IPS DF 6.9 (cell line): ENCODE measurements at places on chromosomes 12 and 14.

GRCh38 chr12:66500841-66501240, 178.0 kb downstream of the GRIP1 start:
- DNase-seq: no peak
- no peak overlapping the region for H3K4me3 ChIP-seq
- H3K27me3 ChIP-seq: no peaks in the 10 kb centered on the region
- H3K36me3 ChIP-seq: no peaks in the 10 kb centered on the region
- peaks cover 4% of the 10 kb centered on the region; the same call in 1 of the 2 replicates for H3K4me1 ChIP-seq

GRCh38 chr14:74733221-74733620, 20.3 kb downstream of the FCF1 start:
- H3K4me3 ChIP-seq: no peak overlapping the region
- H3K27ac ChIP-seq: no peak overlapping the region
- no peak for DNase-seq
- no peaks in the 10 kb centered on the region for H3K27me3 ChIP-seq

DNA sequence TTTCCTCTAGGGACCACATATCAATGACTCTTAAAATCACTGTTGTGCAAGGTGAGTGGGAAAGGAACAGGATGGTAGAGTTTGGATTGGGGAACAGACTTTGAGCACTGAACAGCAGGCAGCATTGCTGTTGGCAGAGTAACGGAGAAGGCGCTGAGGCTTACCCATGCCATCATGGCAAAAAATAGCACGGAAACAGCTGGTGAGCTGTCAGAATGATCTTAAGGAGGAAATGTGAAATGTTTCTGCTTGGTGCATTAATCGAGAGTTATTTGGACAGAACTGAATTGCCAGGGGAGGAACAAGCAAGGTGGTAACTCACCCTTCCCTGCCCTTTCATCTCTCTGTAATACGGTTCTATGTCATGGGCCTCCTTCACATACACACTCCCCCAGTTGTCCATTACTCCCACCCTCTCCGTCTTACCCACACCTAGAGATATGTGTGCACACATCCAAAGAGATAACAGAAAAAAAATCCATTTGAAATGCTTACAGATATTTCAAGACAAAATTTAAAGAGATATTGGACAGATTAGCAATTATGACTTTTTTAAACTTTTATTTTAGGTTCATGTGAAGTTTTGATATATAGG, 572.5 kb downstream of the DIO2 start:
- no peak overlapping the region for H3K4me3 ChIP-seq
- no peak overlapping the region for H3K27ac ChIP-seq
- H3K4me1 ChIP-seq: no peaks in the 10 kb centered on the region
- no peak for DNase-seq
- no peaks in the 10 kb centered on the region for H3K27me3 ChIP-seq

- H3K27me3 ChIP-seq: no peaks in the 10 kb centered on the region
- H3K36me3 ChIP-seq: no peaks in the 10 kb centered on the region
- H3K27ac ChIP-seq: no peak overlapping the region
- no peaks in the 10 kb centered on the region for H3K4me1 ChIP-seq
Measured at GRCh38 chr12:22312336-22312735, 22.2 kb downstream of the ST8SIA1 start.

DNA sequence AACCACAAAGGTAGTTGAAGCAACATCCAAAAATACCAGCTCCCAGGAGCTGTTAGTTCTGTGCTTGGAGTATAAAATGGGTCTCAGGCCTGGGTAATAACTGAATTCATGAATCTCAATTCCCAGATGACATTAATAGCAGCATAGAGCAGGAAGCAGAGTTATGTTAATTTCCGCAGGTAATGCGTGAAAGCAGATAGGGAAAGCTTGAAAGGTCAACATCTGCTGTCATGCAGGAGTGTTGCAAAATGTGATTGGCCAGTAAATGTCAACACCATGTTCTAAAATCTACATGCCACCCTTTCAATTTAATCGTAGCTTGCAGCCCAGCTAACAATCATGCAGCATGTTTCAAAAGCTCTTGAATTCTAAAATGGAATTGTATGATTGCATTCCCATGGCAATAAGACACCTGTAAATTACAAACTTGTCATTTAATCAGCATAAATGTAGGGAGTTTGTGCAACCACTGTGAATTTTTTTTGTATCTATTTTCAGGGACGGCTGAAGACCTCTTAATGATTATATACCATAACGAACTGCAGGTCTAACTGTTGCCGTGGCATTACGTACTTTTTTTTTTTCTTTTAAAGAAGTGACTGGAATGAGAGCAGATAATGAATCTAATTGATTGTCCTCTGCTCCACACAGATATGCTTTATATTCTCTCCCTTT, 635.8 kb upstream of the FOXG1 start:
- no peaks in the 10 kb centered on the region for H3K27me3 ChIP-seq
- no peak overlapping the region for H3K4me3 ChIP-seq
- no peak overlapping the region for H3K27ac ChIP-seq
- H3K4me1 ChIP-seq: no peaks in the 10 kb centered on the region
- no peak for DNase-seq

DNA sequence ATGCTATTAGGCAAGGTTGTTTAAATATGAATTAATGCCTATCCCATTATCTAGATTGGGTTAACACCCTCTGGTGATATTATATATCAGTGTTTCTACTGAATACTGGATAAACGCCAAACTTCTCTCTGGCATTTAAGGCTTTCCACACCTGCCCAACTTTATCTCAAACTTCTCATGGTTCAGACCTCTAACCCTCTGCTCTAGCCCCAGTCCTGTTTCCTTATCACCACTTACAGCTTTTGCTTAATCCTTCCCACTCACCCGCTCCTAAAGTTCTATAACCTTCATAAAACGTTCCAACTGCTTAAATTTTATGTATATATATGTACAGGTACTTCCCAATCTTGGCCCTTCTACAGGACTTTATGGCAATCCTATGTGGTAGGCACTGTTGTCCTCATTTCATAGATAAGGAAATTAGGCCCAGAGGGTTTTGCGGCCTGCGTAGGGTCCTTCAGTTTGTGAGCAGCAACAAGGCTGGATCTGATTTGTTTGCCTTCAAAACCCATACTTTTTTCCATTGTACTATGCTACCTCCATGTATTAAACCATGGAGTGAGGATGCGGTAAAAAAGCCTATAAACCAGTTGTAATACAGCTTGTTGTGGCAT, 1.2 kb downstream of the LPCAT3 start:
- H3K4me1 ChIP-seq: no peaks in the 10 kb centered on the region
- H3K27ac ChIP-seq: no peak overlapping the region

- no peak overlapping the region for H3K4me3 ChIP-seq
- H3K4me1 ChIP-seq: no peaks in the 10 kb centered on the region
- no peak for DNase-seq
- H3K27me3 ChIP-seq: no peaks in the 10 kb centered on the region
Measured at GRCh38 chr14:72380456-72380855, 448.2 kb downstream of the RGS6 start.

DNA sequence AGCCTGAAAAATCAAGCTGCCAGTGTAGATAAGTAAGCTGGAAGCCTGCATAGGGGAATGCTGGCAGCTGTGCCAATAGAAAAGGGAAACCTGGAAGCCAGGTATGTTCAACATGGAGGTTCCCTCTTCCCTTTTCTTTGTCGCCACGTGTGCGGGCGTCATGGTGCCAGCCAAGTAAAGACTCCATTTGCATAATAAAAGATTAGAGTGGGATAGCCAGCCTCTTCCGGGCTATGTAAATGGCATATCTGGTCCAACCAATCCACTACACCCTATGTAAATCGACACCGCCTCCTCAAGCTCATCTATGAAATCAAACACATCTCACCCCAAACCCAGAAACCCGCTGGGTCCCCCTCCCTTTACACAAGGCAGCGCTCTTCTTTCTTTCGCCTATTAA, 5.6 kb upstream of the ADGRD1 start:
- H3K36me3 ChIP-seq: no peaks in the 10 kb centered on the region
- peak; percentile 27 for DNase-seq
- no peak overlapping the region for H3K4me3 ChIP-seq
- no peaks in the 10 kb centered on the region for H3K27me3 ChIP-seq
- H3K4me1 ChIP-seq: 0 out of 2 replicates have a peak, but pooled peaks cover 3% of the 10 kb centered on the region

GRCh38 chr14:60705100-60705499, 19.1 kb downstream of the SIX4 start:
- H3K36me3 ChIP-seq: no peaks in the 10 kb centered on the region
- H3K27me3 ChIP-seq: no peaks in the 10 kb centered on the region
- no peak overlapping the region for H3K27ac ChIP-seq
- no peak overlapping the region for H3K4me3 ChIP-seq
- no peak for DNase-seq

DNA sequence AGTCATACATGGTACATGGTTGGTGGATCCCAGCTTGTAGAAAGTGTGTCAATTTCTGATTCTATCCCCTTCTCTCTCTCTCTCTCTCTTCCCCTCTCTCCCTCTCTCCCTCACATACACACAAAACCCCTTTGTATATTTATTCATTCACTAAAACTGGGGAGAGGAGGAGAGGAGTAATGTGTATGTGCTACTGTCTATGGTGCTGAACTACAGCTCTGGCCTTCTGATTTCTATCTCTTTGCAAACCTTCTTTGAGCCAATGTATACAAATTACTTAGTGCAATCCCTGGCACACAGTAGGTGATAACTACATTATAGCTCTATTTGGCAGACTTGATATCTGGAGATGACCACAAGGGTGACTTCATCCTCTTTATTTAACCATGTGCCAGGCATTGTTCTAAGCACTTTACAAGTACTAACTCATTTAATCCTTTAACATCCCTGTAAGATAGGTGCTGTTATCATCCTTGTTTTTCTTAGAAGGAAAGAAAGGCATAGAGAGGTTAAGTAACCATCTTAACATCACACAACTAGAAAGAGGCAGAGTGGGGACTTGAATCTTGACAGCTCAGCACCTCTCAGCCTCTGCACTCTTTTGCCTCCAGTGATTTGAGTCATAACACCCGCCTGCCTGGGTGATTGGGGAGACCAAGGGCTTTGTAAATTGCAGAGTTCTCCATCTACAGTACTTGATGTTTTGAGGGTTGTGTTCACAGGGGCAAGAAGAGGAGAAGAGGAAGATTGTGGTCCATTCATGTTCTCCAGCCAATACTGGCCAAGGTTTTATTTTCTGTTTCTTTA, 21.3 kb downstream of the RPH3A start:
- DNase-seq: no peak
- H3K36me3 ChIP-seq: no peaks in the 10 kb centered on the region
- H3K27ac ChIP-seq: no peak overlapping the region
- no peak overlapping the region for H3K4me3 ChIP-seq
- no peaks in the 10 kb centered on the region for H3K27me3 ChIP-seq
- no peaks in the 10 kb centered on the region for H3K4me1 ChIP-seq

DNA sequence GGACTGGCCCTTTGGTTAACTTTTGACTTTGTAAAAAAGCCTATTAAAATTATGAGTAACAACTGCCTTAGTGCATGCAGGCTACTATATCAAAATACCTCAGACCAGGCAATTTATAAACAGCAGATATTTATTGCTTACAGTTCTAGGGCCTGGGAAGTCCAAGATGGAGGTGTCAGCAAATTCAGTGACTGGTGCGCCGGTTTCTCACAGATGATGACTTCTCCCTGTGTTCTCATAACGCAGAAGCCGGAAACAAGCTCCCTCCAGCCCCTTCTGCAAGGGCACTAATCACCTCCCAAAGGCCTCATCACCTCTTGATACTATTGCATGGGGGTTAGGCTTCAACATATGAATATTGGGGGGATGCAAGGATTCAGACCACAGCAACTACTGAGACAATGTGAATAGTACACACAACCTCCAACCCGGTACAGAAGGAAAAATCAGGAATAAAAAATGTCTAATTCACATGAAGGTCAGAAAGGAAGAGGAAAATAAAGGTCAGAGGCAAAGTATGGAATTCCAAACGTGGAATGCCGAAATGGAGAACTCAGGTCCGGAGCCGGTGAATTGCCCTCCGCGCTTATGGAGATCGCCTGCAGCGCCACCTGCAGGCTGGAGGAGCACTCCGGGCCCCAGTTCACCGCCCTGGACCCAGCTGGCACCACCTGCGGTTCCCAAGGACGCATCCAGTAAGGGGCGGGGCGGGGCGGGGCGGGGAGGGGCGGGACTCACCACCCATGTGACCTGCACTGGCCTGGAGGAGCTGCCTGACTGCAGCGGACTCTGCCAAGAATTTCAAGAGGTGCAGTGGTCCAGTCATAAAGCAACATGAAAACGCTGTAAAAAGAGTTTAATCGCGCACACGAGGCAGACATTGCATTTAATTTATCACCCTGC, 203.4 kb downstream of the KIF26A start:
- no peak overlapping the region for H3K4me3 ChIP-seq
- H3K36me3 ChIP-seq: no peaks in the 10 kb centered on the region
- no peaks in the 10 kb centered on the region; the same call in 1 of the 2 replicates for H3K4me1 ChIP-seq
- H3K27me3 ChIP-seq: no peaks in the 10 kb centered on the region
- peak; percentile 75 for DNase-seq

DNA sequence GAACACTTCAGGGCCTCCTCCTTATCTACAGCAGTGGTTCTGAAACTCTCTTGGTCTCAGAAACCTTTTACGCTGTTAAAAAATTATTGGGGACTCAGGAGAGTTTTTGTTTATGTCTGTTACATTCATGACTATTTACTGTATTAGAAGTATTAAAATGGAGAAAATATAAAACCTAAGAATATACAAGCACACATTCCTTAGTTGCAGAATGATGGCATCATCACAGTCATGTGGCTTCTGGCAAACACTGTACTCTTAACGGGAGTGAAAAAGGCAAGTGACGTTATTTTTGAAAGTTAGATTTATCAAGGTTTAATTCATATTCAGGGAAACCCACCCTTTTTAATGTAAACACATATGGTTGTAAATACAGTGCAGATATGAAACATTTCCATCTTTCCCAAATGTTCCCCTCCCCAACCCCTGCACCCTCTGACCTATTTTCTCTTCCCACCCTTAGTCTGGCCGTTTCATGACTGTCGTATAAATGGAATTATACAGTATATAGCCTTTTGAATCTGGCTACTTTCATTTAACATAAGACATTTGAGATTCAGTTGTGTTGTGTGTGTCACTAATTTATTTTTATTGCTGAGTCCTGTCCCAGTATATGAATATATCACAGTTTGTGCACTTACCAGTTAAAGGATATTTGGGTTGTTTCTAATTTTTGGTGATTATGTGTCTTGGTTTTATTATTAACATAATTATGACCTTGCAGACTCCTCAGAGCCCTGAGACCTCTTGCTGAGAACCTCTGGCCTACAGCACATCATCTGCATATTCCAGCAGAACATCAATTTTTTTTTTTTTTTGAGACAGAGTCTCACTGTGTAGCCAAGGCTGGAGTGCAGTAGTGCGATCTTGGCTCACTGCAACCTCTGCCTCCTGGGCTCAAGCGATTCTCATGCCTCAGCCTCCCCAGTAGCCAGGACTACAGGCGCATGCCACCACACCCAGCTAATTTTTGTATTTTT, 457.0 kb downstream of the PCNX1 start:
- H3K27me3 ChIP-seq: no peaks in the 10 kb centered on the region
- H3K4me1 ChIP-seq: no peaks in the 10 kb centered on the region
- H3K4me3 ChIP-seq: no peak overlapping the region
- no peak for DNase-seq
